ENCODE measurements at places on chromosomes 1 and 21.

GRCh38 chr1:181087400-181087901, 1.0 kb upstream of the IER5 start:
- no peak for DNase-seq

DNA sequence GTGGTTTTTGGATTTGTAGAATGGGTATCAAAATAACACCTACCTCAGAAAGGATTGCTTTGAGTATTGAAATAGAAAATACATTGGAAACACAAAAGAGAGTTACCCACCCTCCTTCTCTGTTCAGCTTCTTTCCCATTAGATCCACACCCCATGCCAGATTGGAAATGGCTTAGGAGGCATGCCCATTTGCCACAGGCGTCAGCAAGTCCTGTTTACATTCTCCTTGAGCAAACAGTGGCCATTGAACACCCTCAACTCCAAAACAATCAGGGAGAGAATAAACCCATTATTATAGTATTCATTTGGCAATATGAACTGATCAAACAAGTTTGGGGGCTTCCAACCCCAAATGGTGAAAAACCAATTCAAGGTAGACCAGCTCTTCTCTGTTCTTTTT, 2.4 kb downstream of the ELAPOR1 start:
- DNase-seq = no peak

GRCh38 chr1:47752559-47752958, 244.6 kb downstream of the TRABD2B start:
- no peak for DNase-seq

DNA sequence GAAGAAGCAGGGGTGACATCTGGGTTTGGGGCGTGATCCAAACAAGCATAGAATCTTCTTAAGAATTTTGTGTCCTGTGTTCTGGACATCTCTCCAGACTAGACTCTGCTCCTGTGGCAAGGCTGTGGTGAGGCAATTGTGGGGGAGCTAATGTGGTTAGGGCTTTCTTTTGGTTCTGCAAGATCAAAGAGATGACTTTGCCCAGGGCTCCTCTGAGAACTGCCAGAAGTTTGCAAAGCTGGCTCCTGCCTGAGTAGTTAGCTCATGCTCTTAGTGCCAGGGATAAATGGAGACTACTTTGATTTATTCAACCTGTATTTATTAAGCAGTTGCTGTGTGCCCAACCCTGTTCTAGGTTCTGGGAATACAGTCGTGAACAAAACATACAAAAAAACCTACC, 34.0 kb upstream of the CRNN start:
- no peak for DNase-seq

DNA sequence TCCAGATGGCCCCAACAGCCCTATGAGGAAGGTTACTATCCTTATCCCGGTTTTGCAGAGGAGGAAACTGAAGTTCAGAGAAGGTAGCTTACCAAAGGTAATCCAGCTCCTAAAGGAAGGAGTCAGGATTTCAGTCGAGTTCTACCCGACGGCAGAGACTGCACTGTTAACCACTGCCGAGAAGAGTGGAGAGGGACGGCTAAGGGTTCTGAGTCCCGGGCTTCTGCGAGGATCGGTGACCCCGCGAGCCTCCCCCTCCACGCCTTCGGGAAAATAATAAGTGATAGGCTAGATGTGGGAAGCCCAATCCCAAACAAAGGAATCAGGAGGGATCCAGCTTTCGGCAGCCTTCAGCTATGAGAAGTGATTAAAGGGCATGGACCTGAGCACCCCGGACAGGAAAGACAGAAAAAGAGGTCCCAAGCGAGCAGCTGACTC, 587 bp downstream of the TMEM53 start:
- no peak for DNase-seq

DNA sequence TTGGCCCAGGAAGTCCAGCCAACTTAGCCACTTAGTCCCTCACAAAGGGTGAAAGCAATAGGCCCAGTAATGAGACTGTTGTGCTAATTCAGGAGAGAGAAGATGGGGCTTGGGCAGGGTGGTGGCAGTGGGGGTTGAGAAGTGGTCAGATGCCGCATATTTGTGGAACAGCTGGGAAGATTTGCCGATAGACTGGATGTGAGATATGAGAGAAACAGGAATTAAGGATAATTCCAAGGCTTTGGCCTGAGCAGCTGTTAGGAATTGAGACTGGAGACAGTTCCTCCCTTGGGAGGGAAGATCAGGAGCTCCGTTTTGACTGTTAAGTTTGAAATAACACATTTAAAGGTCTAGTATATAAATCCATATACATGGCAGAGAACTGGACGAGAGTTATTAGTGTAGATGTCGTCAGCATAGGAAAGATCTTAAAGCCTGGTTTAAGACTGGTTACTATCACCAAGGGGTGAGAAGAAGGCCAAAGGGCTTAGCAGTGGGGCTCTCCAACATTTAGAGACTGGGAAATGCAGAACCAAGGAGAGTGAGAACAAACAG, 323.7 kb upstream of the FAM78B start:
- no peak for DNase-seq

DNA sequence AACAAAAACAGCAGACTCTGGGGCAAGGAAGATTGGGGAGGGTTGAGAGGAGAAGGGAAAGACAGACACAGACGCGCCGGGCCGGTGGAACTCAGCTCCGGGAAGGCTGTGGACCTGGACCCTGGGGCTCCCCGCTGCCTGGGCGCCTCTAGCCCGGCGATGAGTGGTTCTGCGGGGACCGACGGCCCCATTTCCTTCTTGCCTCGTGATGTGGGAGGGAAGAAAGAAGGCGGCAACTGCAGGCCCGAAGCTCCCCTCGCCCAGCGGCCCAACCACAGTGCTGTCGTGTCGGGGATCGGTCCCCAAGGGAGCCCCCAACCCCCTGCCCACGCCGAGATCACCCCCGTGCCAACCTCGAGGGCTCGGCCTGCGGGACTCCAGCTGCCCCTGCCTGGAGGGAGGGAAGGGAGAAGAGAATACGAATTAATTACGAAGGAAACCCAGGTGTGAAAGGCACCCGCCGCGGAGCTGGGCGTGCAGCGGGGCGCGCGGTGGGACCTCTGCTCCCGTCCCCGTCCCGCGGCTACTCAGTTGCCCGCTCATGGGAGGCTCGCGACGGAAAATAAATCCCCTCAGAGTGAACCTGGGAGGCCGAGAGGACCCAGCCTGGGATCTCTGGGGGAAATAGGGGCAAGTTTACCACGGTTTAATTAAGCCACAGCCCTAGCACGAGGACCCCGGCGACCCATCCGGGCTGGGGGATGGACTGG, 7.4 kb downstream of the FOXD3 start:
- DNase-seq = no peak

DNA sequence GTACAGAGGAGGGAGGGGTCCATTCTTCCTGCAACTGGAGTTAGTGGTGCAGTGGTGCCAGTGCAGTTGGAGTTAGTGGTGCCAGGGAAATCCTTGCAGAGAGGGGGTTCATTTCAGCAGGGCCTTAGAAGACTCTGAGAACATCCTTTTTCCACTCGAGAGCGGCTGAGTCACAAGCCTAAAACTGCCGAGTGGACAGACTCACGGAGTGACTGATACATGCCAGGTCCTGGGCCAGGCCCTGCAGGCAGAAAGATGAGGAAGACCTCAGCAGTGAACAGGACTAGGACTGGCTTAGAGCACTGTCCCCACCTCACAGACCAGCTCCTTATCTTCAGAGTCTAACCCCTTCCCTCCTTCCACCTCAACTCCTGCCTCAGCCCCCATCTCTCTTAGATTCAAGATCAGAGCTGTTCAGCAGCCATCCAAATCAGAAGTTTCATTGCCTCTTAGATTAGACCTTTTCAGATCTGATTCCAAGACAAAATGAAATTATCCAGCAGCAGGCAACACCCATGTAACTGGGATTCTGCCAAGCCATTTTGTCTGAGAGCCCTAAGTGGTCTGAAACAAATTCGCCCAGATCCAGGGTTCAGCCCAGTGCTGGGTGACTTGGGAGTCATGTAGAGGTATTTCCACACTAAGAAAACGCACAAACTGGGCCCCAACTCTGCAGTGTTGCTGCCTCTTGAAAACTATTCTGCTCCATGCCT, 12.7 kb upstream of the IKBKE start:
- DNase-seq = no peak

GRCh38 chr1:211695135-211695816, 19.9 kb upstream of the NEK2 start:
- DNase-seq = peak; percentile 31

DNA sequence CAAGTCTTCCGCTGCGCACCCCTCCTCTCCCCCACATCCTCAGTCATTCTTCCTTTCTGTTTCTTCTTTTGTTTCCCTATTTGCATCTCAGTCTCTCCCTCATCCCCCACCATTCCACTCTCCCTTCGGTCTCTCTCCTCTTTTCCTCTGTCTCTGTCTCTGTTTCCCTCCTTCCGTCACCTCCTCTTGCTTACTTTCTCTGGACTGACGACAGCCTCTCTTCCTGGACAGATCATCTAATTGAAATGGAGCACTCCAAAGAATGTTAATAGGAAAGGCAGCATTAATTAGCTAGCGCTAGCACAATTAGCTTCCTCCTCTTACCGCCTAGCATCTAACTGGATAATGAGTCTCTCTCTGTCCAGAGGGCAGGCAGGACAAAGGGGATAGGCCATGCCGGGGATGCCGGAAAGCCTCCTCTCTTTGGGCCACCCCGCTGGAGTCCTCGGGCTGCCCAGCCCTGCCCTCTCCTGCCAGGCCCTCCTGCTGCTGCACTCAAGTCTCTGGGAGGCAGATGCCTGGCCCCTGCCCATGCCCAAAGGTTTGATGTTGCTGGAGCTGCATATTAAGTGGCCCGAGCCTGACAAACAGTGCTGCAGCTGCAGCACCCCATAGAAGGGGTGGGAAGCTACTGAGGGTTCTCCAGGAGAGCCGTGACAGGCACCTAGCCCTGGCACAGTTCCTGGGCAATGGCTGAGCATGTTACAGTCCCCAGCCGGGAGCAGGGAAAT, 20.8 kb downstream of the DISP3 start:
- no peak for DNase-seq

Data from GM12891 (cell line).